ENCODE measurements at places on chromosomes 3 and 15.
A peak's percentile ranks its signal among the peaks of the same experiment; 100 is the strongest.

GRCh38 chr3:144957398-144958101 lies 985.9 kb downstream of the DIPK2A start:
- no peak for DNase-seq

DNA sequence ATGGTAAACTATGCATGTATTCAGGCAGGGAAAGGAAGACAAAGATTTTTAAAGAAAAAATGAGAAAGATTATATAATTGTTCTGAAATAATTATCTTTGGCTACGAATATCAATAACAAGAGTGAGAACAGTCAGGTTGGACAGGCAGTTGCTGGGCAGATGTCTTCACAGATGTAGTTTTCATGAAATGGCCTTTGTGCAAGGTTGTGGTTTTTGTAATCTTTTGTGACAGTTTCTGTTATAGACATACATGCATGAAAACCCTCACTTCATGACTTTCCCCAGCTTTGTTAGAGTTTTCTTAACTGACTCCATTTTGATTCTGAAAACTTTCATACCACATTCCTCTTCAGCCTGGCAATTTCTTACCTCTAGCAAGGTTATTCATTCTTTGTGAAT lies 34.9 kb upstream of the SLC25A36 start:
- no peak for DNase-seq

DNA sequence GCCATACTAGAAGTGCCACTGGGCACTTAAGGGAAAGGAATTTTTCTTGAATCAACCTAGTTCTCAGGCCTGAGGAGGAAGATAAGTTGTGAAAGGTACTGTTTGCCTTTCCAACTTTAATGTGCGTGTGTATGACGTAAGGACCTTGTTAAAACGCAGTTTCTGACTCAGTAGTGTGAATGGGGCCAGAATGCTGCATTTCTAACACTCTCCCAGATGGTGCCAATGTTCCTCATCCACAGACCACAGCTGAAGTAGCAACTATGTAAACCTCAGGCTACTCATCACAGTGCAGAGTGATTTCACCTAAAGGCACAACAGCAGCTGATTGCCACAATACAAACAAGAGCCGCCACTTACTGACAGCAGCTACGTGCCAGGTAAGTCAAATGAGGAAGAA lies 103.6 kb downstream of the OTOL1 start:
- DNase-seq, result no peak

DNA sequence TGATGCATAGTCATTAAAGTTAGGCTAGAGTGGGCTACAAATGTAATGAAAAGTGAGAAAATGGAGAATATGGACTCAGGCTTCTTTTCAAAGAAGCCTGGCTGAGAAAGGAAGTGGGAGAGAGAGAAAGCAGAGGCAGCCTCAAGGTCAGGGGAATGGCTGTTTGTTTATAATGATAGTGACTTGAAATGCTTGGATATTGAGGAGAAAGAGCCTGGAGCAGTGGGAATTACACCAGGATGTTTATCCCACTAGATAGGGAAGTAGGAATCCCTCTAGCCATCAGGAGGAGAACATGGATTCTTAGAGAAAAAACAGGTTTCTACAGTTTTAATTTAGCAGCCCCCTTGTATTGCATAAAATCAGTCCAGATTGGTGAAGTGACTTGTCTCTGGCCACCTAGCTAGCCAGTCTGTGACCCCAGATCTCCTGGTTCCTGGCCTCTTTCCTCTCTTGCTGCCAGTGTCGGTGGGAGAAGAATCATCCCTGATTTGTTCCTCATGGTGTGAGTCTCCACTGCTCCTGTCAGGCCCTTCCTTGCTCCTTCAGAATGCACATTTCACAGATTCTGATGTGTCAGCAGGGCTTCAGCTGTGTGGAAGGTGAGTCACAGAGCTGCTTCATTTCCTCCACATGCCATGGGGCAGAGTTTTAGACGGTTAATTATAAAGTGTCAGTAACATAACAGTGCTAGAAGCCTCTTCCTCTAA lies 32.9 kb downstream of the SEMA6D start:
- DNase-seq, result no peak

GRCh38 chr15:26635105-26635504 lies 137.8 kb downstream of the GABRB3 start:
- DNase-seq, result no peak

GRCh38 chr3:183833516-183833915 lies 8.1 kb upstream of the MAP6D1 start:
- no peak for DNase-seq

- no peak for DNase-seq
Observed at GRCh38 chr15:22925875-22926274, 54.3 kb downstream of the CYFIP1 start.

DNA sequence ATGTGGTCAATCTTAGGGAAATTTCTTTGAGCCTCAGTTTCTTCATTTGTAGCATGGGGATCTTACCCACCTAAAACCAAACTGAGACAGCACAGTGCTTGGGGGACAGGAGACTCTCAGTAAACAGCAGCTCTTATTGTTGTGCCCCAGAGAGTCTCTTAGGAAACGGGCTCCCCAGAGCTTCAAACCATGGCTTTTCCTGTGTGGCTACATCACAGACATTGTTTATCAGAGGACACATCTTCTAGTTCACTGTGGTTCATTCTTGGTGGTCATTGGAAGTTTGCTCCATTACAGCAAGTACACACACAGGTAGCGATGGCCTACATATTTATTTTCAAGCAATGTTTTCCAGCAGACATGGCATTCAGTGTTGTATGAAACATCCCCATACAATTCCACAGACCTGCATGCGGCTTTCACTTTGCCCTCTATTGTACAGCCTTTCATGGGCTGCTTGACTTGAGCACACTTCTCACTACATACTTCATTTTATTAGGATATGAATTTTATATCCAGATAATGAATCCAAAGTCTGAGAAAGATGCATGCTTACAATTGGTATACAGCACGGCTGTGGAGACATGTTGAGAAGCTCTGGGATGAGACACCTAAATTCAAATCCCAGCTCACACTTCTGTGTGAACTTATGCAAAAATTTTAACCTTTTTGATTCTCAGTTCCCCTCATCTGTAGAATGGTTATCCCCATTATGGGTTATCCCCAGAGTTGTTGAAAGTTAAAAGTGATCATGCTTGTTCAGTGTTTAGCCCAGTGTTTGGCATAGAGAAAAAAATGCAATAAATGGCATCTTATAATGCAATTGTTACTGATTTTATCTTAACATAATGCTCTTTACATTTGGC lies 84.8 kb upstream of the ICE2 start:
- no peak for DNase-seq

DNA sequence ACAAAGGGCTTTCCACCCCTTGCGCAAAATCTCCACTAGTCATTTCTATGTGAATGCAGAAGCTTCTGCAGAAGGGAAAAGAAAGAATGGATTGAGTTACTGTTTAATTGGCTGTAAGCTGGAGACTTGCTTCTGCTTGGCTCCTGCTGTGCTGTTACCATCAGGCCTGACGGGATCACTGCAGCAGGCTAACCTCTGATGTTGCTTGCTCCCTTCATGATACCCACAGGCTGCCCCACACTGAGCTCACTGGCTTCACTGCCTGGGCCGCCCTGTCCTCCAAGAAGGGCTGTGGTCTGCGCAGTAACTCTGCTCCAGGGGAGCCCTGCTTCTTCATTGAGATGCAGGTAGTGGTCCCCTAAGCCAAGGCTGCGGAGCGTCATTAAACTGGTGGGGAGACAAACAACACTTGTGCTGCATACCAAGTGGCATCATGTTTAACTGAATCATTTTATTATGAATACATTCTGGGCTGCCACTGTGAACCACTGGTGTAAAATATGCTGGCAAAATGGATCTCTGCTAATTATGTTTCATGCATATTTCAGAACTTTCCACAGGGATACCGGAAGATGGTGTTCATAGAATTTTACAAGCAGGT lies 78.6 kb downstream of the WDR49 start:
- no peak for DNase-seq

DNA sequence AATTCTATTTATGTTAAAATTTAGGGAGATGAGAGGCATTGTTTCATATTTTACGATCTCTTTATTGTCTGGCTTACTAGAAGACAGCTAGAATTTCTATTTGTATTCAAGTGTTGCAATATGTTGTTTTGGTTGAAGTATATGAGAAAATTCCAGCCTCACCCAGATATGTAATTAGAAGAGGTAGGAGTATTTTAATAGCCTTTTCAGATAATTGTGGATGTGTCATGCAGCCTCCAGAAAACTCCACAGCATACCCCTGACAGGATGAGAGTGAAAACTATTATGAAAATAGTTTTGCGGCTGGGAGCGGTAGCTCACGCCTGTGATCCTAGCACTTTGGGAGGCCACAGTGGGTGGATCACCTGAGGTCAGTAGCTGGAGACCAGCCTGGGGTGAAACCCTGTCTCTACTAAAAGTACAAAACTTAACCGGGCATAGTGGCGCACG lies 21.5 kb upstream of the USP3 start:
- no peak for DNase-seq

DNA sequence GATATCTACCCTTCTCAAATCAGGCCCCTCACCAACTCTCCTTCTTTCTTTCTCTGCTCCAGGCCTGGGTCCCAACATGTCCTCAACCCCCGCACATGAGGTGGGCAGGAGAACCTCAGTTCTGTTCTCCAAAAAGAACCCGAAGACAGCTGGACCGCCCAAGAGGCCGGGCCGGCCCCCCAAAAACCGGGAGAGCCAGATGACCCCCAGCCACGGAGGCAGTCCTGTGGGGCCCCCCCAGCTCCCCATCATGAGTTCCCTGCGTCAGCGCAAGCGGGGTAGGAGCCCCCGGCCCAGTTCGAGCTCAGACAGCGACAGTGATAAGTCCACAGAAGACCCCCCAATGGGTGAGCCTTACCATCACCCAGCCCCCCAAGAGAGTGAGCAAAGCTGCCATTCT lies 5.6 kb upstream of the OGG1 start:
- no peak for DNase-seq

DNA sequence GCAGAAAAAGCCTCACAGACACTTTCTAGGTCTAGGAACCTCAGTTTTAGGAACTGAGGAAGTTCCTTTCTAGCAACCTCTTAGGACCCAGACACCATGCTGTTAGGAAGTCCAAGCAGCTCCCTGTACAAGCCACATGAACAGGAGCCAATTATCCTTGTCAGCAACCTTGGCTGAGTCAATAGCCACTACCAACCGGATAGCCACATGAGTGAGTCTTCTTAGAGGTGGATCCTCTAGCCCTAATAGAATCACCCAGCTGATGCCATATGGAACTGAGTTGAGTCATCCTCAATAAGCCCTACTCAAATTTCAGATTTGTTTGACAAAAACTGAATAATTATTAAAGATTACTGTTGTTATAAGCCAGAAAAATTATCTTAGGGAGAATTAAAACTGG lies 256.2 kb downstream of the NLGN1 start:
- no peak for DNase-seq

DNA sequence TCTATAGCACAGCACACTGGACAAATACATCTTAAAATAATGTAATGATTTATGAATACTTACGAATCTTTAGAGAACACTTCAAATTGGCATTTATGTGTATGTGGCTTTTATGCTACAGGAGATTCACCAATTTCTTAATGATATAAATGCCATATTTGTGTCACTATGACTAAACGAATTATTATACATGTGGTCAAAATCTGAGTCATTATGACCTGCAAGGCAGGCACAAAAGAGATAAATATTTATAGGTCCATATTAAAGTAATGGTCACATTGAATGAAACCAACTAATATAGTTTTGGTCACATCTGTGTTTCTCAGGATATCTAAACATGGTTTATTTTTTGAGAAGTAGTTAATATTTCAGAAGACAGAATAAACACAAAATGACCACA lies 232.3 kb upstream of the SEMA6D start:
- DNase-seq, result no peak

DNA sequence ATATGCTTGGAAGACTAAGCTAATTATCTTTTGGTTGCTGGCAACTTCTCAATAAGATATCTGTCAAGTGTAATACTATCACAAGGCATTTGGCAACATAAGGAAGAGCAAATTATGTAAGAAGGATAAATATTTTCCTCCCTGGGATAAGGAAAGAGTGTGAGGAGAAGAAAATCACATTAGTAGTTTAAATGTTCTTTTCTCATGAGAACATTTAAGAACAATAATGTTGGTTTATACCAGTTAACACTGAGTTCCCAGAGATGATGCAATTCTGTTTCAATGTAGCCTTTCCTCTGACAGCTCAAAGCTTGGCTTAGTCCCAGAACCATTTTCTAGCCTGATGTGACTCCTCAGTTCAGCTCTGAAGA lies 66.1 kb upstream of the NPHP3 start:
- DNase-seq, result peak; percentile 20

GRCh38 chr3:9750556-9751411 lies 1.0 kb downstream of the OGG1 start:
- DNase-seq, result no peak

DNA sequence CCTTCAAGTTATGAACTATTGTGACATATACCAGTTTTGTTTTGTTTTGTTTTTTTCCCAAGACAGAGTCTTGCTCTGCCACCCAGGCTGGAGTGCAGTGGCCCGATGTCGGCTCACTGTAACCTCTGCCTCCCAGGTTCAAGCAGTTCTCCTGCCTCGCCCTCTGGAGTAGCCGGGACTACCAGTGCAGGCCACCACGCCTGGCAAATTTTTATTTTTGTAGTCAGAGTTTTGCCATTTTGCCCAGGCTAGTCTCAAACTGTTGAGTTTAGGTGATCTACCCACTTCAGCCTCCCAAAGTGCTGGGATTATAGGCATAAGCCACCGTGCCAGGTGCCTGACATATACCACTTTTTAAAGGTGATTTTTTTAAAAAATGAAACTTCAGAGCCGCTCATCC lies 74.6 kb downstream of the ARRDC4 start:
- no peak for DNase-seq

GRCh38 chr15:60072826-60073465 lies 68.8 kb downstream of the FOXB1 start:
- no peak for DNase-seq

DNA sequence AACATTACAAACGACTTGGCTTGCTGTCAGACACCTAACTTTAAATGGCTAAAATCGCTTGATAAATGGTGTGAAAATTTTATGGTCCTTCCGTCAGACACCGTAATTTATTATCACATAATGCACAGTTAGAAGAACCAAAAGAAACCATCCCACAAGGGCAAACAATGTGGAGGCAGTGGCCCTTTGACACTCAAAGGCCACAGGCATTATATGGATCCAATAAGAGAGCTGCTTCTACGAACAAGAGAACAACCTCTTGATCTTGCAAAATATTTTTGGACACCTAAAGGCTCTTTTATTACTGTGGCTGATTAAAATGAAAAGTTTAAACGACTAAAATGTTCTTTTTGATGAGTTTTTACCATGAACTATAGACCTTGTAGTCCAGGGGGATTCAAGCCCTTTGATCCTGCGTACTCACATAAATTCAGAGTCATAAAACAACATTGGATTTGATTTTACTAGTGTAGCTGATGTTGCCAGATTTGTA lies 202.8 kb downstream of the FMN1 start:
- peak; percentile 28 for DNase-seq

DNA sequence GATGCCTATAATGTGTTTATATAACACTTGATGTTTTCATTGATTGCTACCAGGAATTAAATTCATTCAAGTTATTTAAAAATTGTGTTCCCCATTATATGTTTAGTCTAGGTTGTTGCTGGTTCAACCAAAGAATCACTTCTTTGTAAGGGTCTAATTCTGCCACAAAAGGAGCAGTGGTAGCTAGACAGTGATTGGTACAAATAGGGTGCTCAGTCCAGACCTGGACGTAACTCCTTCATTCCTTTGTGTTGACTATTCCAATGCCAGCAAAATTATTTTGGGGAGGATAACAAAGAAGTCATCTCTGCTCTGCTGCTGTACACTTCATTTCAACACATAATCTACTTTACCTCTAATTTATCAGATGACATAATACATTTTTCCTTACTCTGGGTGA lies 1.2 kb downstream of the CHMP2B start:
- no peak for DNase-seq

GRCh38 chr15:50862553-50862952 lies 45.9 kb upstream of the AP4E1 start:
- no peak for DNase-seq

GRCh38 chr15:69848551-69849231 lies 249.0 kb downstream of the TLE3 start:
- no peak for DNase-seq
